NCI-H446 treated with DMSO at 0.1 percent for 48 hours (cell line): ENCODE measurements at places on chromosomes 13 and 19.

DNA sequence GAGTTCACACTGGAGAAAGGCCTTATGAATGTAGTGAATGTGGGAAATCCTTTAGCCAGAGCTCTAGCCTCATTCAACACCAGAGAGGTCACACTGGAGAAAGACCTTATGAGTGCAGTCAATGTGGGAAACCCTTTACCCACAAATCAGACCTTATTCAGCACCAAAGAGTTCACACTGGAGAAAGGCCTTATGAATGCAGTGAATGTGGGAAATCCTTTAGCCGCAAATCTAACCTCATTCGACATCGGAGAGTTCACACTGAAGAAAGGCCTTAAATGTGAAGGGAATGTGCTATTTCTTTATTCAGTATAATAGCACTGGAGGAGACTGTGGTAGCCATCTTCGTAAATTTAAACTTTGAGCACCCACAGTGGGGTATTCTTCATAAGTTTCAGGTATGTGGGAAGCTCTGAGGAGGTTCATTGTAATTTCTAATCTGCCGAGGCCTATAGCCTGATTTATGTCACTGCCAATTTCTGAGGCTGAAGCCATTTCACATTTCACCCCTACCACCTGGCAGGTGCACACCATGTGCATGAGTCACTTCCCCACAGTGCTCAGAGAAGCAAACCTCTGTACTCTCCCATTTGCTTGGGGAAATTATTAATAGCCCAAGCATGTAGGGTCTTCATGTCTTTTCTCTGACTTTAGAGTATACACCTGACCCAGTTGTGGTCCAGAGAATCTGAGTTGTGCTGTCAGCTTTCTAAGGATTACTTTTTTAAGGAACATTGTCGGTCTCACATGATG lies 6.4 kb downstream of the ZNF551 start:
- no peak for DNase-seq

DNA sequence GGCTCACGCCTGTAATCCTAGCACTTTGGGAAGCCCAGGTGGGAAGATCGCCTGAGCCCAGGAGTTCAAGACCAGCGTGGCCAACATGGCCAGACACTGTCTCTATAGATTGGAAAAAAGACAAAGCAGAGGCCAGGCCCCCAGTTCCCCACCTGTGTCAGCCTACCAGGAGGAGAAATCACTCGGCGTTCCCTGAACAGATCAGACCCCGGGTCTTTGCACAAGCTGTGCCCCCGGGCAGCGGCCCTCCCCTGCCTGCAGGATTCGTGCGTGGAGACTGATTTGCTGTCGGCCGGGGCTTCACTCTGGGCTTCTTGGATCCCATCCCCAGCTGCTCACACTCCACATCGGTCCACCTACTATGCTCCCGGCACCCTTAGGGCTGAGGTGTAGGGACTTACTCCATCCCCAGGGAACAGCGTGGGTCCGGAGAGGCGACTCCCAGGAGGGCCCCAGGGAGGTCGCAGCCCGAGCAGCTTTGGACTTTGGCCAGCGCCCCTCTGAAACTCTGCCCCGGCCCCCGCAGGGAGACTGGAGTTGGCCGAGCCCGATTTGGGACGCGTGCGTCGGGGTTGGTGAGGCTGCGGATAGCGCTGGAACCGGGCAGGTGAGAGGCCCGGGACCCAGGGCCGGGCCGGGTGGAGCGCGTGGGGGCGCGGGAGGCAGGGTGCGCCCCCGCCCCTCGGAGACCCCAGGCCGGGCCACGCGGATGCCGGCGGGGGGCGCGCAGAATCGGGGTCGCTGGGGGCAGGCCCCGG lies 515 bp upstream of the EFNA2 start:
- DNase-seq = no peak

GRCh38 chr13:39016787-39017186 lies 21.1 kb downstream of the PROSER1 start:
- peak; percentile 15 for DNase-seq

- DNase-seq = no peak
Observed at GRCh38 chr13:51832471-51833152, 12.4 kb downstream of the TMEM272 start.

- DNase-seq = peak; percentile 51
Observed at GRCh38 chr19:48290771-48291488, 21.0 kb downstream of the ZNF114 start.

DNA sequence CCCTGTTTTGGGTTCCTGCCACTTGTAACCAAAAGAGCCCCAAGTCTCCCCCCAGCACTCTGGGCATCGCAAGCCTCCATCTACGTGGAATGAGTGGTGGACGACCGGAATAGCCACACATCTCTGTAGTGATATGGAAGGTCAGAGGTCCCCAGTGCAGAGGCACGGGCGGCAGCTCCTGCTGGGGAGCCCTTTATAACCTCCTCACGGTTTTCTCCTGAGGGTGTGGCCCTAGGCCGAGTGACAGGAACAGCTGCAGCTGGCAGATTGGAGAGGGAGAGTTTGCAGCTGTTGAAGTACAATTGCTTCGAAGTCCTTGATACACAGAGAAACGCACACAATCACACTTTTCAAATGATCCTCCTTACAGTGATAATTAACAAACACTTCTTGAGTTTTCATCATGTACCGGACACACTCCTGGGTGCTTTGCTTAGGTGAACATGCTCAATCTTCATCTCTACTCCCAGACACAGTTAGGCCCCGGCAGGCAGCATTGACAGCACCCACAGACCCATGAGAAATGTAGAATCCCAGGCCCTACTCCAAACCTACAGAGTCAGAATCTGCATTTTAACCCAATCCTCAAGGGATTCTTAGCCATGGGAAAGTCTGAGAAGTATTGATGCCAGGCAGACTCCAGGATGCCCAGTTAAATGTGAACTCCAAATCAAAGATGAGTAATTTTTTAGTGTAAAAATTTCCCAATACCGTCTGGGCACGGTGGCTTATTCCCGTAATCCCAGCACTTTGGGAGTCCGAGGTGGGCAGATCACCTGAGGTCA lies 4.9 kb upstream of the ZNF787 start:
- no peak for DNase-seq

- DNase-seq = no peak
Observed at GRCh38 chr13:75636436-75637180, 478 bp downstream of the LMO7 start.

DNA sequence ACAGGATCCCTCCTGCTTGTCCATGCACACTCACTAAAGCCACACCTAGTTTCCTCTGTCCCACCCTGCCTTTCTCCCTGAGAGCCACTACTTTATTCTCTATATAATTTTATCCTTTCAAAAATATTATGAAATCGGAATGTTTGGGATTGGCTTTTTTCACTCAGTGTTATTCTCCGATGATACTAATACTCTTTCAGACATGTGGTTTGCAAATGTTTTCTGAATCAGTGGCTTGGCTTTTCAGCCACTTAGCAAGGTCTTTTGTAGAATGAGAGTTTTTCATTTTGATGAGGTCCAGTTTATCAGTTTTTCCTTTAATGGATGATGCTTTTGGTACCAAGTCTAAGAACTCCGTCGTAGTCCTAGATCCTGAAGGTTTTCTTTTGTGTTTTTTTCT lies 11.6 kb downstream of the SPATA13 start:
- no peak for DNase-seq

- DNase-seq = no peak
Observed at GRCh38 chr19:31312677-31313244, 36.5 kb downstream of the TSHZ3 start.
